ENCODE measurements at places on chromosomes 13 and 19.

GRCh38 chr13:112955271-112955937 is 13.6 kb upstream of the MCF2L start:
- no peak for DNase-seq

DNA sequence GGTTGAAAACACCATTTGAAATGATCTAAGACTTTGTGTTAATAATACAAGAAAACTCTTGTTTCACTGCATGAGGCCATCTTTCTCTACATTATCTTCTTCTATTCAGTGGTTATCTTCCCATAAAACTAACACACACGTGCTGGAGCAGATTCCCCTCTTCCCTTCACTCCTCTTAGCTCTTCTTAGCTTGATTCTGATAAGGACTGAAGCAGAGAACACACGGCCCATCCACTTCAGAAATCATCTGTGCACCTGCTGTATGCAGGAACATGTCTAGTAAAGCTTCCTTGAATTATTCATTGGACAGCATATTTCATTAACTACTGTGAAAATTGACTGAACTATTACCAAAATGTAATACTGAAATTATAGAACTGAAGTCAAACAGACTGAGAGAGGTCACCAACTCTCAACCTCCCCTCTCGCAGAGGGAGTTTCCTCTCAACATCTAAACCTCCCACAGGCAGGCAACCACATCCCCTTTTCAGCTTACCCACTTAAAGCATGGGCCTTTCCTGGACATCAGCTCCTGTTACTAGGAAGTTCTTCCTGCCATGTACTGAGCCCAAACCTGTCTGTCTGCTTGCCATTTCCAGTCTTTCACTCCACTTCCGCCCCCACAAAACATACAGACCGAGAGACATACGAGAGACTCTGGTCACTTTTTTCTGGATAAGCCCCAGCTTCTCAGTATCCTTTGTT is 113.9 kb downstream of the CRYL1 start:
- no peak for DNase-seq

- no peak for DNase-seq
These were observed 527.1 kb downstream of the UQCRFS1 start for GRCh38 chr19:28685802-28686201.

DNA sequence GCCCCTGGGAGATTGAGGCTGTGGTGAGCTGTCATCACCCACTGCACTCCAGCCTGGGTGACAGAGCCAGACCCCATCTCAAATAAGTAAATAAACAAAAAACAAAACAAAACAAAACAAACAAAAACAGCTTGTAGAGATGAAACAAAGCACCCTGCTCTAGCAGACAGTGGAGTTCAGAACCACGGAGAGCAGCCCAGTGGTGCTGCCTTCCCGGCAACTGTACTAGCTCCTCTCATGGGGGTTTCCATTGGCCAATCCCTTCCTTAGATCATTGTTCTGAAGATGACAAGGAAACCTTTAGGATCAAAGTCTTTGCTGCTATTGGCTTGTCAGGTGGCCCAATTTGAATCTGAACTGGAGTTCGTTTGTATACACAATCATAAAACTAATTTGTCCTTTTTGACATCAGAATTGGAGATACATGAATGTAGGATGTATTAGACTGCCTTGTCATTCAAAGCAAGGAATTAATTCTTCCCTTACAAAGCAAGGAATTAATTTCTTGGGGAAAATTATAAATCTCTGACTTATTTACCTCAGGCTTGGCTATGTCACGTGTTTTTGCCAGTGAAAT is 19.7 kb upstream of the SYCN start:
- no peak for DNase-seq

DNA sequence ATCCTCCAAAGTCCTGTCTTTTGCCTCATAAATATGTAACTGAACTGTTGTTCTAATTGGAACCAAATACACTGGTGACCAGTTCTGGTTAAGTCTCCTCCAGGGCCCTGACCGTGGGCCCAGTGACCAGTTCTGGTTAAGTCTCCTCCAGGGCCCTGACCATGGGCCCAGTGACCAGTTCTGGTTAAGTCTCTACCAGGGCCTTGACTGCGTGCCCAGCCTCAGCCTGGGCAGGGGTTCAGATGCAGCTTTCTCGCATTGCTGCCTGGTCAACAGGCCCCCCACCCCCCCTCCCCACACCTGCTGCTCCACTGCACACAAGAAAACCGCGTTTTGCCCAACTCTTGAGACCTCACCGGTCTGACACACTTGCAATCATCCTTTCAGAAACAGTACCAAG is 3.8 kb upstream of the GRTP1 start:
- DNase-seq: no peak

GRCh38 chr19:6800991-6801484 is 28.5 kb downstream of the VAV1 start:
- DNase-seq: no peak

DNA sequence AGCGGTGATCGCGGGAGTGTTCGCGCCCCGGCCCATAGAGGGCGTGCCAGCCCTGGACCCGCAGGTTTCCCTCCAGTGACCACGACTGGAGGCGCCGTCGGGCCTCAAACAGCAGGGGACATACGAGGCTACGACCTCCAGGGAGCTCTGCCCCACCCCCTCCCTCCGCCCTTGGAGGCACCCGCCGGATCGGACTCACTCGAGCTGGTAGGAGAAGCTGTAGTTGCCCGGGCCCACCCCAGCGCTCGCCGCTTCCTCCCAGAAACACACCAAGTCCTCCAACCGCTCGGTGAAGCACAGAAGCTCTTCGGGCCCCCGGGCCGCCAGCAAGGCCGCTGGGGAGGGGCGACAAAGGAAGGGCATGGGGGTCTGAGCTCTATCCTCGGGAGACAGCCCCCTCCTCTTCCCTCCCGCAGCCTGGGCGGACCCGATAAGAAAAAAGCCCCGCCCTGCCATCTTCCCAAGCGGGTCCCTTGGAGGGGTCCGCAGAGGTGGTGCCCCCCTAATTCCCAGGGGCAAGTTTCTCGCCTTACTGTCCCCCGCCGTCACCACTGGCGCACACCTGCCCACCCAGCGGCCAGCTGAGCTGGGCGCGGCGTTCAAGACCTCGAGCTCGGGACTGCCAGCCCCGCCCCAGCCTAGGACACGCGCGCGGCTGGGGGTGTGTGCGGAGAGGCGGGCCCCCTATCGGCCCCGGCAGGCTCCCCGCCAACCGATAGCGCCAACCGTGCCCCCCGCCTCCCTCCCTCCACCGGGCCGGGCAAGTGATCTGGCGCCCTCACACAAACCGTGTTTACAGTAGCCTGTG is 1.0 kb downstream of the EPOR start:
- no peak for DNase-seq

DNA sequence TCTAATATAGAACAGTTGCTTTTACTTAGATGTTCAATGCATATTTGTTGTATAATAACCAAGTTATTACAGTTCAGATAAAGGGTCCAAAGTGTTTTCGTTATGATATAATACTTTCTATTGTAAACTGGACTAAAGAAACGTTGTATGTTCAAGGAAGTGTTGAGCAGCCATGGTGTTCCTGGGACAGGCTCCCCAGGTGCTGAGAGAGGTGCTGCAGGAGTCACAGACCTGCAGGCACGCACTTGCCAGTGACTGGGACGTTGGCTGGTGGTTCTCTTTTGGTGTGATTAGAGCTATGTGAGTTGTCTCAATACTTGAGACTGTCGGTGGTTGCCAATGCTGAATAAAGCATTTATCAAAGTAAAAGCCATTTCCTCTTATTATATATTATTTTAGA is 9.5 kb downstream of the ING1 start:
- DNase-seq: no peak

DNA sequence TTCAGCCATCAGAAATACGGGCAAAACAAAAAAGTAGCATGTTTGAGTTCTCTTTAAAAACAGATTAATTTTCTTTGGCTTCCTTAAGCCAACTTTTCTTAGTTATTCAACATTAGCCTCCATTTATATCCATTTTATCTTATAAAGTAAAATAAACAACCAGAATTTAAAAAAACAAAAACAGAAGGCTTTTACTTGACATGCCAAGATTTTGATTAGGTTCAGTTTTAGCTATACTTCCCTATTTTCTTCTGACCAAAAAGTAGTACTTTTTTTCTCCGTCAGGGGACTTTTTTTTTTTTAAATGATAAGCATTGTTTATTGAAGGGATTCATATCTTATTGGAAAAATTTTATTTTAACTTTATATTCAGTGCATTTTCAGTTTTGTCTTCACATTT is 18.1 kb downstream of the RNASEH2B start:
- no peak for DNase-seq

- DNase-seq: no peak
These were observed 420.4 kb downstream of the NDFIP2 start for GRCh38 chr13:79901336-79901735.

DNA sequence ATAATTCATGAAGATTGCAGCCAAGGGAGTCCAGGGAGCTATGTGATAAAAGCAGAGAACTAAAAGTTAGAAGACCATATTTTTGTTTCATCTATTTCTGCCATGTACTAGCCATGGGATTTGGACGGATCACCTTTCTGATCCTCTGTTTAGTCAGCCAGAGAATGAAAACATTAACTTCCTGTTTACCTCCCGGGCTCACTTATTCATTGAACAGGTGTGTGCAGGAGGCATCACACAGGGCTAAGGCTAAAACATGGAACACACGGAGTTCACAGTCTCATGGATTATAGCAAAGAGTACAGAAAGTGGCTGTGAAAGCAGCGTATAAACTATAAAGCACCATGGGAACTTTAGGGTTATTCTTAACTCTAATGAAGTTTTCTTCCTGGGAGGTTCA is 96.8 kb downstream of the GPR12 start:
- DNase-seq: no peak

GRCh38 chr13:50843257-50844083 is at the start of gene DLEU7:
DLEU7 (minus strand) TSS chr13:50843692; CDS start chr13:50843646, 46 bp downstream.
- no peak for DNase-seq

- no peak for DNase-seq
These were observed 157.0 kb downstream of the KLF5 start for GRCh38 chr13:73215823-73216222.

DNA sequence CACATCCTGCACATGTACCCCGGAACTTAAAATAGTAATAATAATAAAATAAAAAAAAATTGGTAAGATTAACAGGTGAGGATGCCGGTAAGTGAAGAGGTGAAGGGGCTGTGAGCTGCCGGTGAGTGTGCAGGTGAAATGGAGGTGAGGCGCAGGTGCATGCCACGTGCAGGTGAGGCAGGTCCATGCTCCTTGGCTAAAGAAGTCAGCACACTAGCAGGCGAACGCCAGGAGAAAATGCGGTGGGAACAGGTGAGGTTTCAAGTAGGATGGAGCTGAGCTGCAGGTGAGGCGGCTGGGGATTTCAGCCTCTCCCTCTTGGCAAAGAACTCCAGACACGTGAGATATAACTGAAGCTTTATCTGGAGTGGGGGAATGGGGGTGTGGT is 7.5 kb upstream of the TNFSF14 start:
- no peak for DNase-seq

GRCh38 chr19:12668932-12669269 is 2.3 kb downstream of the WDR83 start:
- DNase-seq: no peak

- DNase-seq: no peak
These were observed 186.8 kb upstream of the TSC22D1 start for GRCh38 chr13:44762911-44763310.

- no peak for DNase-seq
These were observed 830.2 kb upstream of the KLHL1 start for GRCh38 chr13:70938462-70938861.

GRCh38 chr19:56125806-56126590 is 4.9 kb upstream of the ZNF787 start:
- DNase-seq: no peak

GRCh38 chr13:50463719-50464118 is 379.8 kb downstream of the DLEU7 start:
- no peak for DNase-seq

- no peak for DNase-seq
These were observed 2.5 kb downstream of the FTL start for GRCh38 chr19:48967346-48968178.

DNA sequence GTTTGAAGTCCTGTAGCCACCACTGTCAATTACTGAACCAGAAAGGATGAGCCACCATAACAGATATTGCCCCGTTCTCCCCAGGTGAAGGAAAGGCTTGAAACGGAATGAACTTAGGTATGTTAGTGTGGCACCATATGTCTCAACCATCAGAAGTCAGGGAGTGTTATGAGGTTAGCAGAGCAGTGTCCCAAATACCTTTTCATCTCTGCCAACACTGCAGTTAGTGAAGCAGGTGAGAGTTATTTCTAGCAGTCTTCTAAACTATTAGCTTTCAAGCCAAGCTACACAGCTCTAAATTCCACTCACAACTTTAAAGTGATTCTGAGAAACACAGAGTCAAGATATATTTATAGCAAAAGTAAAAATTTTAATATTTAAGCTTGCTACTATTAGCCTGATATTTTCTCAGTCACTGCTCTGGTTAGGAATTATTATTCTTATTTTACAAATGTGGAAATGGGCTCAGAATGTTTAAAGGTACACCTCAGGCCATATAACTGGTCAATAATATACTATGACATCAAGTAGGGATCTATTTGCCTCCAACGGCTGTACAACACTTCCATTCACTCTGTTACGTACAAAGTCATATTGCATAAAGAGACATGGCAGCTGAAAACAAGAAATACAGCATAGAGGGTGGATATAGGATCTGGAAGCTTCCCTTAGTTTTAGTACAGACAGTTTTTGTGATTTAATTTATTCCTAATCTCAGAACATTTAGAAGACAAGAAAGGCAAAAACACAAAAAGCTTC is 1527.1 kb upstream of the PRR20A start:
- no peak for DNase-seq

GRCh38 chr13:64054321-64054720 is 2638.7 kb upstream of the PCDH20 start:
- DNase-seq: no peak

GRCh38 chr13:55439450-55439849 is 1701.3 kb upstream of the PRR20A start:
- DNase-seq: no peak

DNA sequence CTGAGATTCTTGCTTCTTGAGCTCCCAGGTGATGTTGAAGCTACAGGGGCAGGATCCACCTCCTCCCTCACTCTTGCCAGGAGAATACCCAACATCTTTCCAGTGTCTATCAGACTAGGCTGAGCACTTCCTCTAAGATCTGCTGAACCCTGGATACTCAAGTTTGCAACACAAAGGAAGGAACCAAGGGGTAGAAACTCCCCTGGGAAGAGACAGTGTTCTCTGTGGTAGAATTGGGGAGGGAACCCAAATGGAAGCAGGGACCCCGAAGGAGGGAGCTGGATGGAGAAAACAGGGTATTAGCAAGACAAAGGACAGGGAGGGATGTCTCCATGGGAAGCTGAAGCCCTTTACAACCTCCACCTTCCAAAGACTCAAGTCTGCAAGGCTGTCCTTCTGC is 117.6 kb downstream of the DNAJC15 start:
- no peak for DNase-seq
